ENCODE measurements at places on chromosomes 6 and 20. TPM values are rescaled to one million over a fixed set of nuclear protein-coding genes. Genes with fewer than 3 reads are reported as not detected.

Gene YWHAB
- total RNA-seq = 198 TPM

Gene SRMS
- total RNA-seq = not detected

Gene MUCL3
- total RNA-seq = 0.09 TPM

DNA sequence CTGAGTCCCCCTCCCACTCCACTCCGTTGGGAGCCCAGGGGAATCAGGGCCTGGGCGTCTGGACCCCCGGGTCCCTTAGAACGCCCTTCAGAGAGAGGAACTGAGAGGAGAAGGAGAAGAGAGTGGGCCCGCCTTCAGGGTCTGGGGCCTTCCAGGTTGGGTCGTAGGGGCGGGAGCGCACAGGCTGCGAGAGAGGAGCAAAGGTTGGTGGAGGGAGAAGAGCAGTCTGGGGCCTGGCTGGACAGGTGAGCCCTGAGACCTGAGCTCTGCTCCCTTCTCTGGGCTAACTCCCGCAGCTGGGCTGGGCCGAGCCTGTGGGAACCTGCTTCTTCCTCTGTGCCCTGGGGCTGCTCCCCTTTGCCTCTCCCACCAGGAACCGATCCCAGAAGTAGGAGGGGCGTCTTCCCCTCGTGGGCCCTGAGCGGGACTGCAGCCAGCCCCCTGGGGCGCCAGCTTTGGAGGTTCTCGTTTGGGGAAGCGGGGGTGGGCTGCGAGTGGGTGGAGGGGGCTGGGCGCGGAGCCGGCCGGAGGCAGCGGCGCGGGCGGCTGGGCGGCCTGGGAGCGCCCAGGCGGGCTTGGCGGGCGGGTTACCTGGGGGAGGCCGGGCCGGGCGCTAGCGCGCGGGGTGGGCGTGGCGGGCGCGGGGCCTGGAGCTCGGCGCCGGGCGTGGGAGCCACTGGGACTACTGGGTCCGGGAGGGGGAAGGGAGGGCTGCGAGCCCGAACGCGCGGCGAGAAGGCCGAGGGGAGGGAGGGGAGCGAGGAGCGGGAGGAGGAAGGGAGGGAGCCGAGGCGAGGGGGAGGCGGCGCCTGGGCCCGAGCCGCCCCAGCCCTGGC is at the start of gene DDR1:
TSS of gene DDR1 (plus strand) at position 835 of the 836 bp plus-strand sequence. CDS start 4,211 bp downstream, outside the sequence.
- no peaks in the 10 kb centered on the region for H3K36me3 ChIP-seq
- peaks cover 47% of the 10 kb centered on the region for H3K4me1 ChIP-seq
- H3K27ac ChIP-seq = no peak within 1 kb of the TSS
- peak within 1 kb of the TSS; percentile 84 for H3K4me3 ChIP-seq

GRCh38 chr6:63058601-63059000 is 152.7 kb upstream of the FKBP1C start:
- H3K36me3 ChIP-seq = no peaks in the 10 kb centered on the region
- no peak overlapping the region for H3K4me3 ChIP-seq
- no peaks in the 10 kb centered on the region for H3K27me3 ChIP-seq
- no peaks in the 10 kb centered on the region for H3K4me1 ChIP-seq

- no peak for DNase-seq
- H3K36me3 ChIP-seq = no peaks in the 10 kb centered on the region
- H3K27me3 ChIP-seq = no peaks in the 10 kb centered on the region
- H3K4me1 ChIP-seq = no peaks in the 10 kb centered on the region
- no peak overlapping the region for H3K4me3 ChIP-seq
- H3K27ac ChIP-seq = no peak overlapping the region
These were observed 377.1 kb downstream of the FOXA2 start for GRCh38 chr20:22207280-22207679.

GRCh38 chr6:144581812-144582537 is 296.8 kb downstream of the UTRN start:
- peaks cover 6% of the 10 kb centered on the region for H3K36me3 ChIP-seq
- no peak overlapping the region for H3K27ac ChIP-seq
- peaks cover 44% of the 10 kb centered on the region for H3K4me1 ChIP-seq

- no peaks in the 10 kb centered on the region for H3K4me1 ChIP-seq
- DNase-seq = no peak
These were observed 26.3 kb upstream of the UBR2 start for GRCh38 chr6:42537536-42537935.

DNA sequence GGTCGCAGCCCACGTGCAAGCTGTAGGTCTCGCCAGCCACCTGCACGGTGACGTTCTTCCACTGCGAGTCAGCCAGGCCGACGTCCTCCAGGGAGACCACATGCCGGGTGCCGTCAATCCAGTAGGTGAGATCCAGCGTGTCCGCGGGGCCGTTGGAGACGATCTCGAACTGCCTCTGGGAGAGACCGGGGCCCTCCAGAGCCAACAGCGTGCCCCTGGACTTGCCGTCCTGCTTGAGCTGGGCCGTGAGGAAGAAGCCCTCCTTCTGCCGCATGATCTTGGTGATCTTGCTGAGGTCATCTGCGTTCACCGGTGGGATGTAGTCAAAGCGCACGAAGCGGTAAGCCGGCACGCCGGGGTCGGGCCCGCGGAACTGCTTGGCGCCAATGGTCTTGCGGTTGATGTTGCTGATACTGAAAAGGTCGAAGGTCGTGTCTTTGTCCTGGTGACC is 5.1 kb downstream of the THBS2 start:
- peaks cover 37% of the 10 kb centered on the region for H3K27me3 ChIP-seq
- no peak overlapping the region for H3K4me3 ChIP-seq
- peaks cover 19% of the 10 kb centered on the region for H3K4me1 ChIP-seq
- no peak overlapping the region for H3K27ac ChIP-seq
- no peaks in the 10 kb centered on the region for H3K36me3 ChIP-seq
